ENCODE measurements at places on chromosomes 6 and 20.

- no peak for DNase-seq
Measured at GRCh38 chr20:23028392-23028791, 6.7 kb upstream of the SSTR4 start.

DNA sequence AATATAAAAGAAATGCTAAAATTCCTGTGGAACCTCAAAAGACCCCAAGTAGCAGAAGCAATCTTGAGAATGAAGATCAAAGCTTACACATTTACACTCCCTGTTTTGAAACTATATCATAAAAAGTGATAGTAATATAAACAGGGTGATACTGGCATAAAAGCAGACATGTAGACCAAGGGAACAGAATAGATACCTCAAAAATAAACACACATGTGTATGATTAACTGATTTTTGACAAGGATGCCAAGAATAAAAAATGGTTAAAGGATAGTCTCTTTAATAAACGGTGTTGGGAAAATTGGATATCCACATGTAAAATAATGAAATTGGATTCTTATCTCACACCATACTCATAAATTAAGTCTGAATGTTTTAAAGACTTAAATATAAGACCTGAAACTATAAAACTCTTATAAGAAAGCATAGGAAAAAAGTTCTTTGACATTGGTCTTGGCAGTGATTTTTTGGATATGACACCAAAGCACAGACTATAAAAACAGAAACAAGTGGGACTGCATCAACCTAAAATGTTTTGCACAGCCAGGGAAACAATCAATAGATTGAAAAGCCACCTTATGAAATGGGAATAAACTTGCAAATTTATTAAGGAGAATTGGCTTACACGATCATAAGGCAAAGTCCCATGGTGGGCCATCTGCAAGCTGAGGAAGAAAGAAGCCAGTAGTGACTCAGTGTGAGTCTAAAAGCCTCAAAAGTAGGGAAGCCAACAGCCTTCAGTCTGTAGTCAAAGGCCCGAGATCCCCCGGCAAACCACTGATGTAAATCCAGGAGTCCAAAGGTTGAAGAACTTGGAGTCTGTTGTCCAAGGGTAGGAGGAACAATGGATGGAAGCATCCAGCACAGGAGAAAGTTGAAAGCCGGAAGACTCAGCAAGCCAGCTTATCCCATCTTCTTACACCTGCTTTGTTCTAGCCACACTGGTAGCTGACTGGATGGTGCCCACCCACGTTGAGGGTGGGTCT is 144.3 kb downstream of the MEI4 start:
- no peak for DNase-seq

DNA sequence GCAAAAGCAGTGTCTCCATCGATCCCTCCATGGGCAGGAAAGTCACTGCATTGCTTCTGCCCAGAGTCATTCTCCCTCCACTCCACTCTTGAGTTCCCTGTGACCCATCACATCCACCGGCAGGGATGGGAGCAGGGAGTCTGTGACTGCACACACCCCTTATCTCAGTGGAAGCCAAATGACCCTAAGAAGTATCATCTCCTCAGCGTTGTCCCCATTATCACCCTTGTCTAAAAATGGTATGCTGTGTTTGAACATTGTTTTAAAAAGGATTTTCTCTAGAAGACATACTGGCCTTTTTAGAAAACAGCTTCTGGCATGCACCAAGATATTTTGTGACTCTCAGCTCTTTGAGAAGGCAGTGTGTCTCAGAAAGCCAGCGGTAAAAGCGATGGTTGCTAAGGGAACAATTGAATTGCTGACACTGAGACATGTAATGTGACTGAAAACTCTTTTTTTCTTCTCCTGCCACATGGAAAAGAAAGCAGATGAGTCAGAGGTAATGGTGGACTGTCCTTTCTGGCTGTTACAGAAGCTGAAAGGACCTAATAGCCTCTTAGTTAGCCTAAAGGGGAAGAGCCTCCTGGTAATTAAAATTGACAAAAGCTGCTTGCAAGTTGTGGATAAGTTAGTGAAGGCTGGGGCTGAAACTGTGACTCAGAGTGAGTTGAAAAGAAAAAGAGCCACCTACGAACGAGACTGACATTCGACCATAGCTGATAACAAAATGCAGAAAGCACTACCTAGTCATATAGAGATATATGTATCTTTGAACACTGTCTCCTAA is 120.5 kb downstream of the MAP3K7 start:
- DNase-seq = no peak

DNA sequence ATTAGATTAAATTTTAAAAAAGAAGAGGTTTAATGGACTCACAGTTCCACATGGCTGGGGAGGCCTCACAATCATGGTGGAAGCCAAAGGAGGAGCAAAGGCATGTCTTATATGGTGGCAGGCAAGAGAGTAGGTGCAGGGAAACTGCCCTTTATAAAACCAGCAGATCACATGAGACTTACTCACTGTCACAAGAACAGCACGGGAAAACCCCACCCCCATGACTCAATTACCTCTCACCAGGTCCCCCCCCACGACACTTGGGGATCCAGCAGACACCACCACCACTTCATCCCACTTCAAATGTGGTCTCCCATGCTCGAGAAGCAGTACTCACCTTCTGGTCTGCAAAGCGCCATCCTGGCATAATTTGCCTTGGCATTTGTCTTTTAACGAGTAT is 24.6 kb downstream of the MTFR2 start:
- no peak for DNase-seq

DNA sequence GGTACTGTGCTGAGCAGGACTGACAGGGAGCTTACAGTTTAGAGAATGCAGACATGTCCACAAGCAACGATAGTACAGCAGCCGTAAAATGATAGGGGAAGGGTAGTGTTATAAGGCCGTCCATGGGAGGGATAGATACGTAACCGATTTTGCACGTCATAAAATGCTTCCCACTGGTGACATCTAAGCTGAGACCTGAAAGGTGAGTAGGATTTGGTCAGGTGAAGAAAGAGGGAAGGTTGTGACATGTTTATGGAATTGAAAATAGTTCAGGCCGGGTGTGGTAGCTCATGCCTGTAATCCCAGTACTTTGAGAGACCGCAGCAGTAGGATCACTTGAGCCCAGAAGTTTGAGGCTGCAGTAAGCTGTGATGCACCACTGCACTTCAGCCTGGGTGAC is 25.6 kb downstream of the SNX9 start:
- DNase-seq = no peak

DNA sequence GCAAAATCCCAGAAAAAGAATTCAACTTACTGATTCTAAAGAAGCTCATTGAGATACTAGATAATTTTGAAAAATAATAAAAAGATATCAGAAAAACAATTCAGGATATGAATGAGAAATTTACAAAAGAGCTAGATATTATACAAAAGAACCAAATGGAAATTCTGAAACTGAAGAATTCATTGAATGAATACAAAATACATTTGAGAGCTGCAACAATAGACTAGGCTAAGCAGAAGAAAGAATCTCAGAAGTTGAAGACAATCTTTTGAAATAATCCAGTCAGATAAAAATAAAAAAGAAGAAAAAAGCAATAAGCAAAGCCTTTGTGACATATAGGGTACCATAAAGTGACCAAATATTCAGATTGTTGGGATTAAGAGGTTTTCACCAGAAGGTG is 206.0 kb downstream of the CD109 start:
- no peak for DNase-seq

- no peak for DNase-seq
Measured at GRCh38 chr6:89817481-89817880, 2.1 kb downstream of the MDN1 start.

DNA sequence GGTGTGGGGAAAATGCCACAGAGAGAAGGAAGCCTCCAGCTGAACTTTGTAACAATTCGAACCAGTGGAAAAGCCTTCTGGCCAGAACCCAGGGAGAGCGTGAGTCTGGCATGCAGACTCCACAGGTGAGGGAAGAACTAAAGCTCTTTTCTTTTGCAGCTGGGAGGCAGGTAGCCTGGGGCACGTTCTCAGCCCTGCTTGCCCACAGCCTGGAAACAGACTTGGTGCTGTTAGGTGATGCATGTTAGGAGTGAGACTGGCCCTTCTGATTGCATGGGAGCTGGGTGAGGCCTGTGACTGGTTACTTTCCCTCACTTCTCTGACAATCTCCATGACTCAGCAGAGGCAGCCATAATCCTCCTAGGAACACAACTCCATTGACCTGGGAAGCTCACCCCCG is 34.2 kb downstream of the PROKR2 start:
- no peak for DNase-seq

DNA sequence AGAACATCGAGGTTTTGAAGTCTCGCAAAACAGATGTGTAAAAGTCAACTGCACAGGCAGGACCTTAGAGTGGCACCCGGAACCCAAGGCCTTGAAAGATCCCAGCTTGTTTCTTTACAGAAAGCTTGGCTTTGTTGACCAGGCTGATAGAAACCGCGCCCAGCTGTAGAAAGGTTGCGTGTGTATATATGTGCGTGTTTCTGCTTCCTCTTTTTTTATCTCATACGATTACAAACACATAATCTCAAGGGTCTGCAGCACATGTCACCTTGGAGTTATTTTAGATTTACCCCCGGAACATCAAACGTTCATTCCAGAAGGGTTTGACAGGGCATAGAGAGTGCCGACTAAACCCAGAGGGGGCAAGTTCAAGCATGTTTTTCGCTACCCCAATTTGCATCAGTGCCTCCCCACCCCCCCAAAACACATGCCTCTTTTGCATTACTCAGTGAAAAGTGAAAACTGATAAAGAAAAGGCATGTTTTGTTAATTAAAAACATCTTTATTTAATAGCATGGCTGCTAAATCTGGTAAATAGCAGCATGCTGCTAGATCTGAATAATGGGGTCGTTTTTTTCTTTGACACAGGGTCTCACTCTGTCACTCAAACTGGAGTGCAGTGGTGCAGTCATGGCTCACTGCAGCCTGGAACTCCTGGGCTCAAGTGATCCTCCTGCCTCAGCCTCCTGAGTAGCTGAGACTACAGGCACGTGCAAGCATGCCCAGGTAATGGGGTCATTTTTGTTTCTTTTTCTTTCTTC is 33.2 kb upstream of the NCOA3 start:
- no peak for DNase-seq

DNA sequence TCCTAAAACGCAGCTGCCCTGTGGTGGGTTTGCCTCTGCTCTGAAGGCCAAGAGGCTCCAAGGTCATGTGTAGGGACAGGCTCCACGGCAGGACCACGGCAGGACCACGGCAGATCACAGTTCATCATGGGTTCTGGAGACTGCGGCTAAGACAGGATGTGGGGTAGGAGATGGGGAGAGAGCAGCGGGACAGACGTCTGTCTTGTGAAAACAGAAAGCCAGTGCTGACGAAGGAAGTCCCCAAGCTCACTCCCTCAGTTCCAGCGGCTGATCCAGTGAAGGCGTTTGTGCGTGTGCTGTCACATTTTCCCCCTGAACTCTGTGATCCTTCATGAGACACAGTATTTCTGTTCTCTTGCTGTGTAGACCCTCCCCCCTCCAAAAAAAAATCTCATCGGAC is 67.9 kb upstream of the PTGIS start:
- no peak for DNase-seq

DNA sequence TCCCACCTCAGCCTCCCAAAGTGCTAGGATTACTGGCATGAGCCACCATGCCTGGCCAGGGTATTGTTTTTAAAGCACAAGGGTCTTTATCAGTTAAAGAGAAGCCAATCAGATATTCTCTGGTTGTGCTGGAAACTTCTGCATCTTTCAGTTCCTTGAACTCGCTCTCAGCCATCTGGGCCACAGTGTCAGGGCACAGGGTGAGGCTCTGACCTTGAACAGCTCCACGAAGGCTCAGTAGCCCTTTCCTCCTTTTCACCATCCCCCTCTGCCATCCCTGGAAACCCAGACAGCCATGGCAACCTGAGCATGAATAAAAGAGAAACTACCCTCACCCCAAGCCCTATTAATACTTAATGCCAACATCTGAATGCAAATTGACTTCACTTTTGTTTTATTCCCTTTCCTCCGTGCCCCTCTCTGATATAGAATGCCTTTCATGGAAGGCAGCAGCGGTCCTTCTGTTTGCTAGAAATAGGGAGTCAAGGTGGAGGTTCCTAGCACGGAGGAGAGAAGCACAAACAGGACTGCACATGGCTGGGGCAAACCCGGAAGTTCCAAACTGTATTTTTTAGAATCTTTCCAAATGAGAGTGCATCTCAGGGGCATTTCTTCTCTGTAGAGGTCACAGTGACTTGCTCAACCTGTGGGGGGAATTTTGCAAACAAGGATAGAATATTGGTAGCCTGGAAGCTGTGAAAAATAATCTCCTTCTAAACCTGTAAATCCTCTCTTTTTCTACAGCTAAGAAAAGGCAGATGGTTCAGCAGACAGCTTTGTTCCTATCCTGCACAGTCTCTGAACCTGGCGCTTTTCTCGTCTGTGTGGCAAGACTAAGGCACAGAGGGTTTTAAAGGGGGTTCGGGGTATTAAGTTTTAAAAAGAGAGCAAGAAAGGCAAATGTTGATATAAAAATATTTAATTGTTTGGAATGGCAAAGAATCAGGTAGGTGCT is 176.4 kb upstream of the RREB1 start:
- DNase-seq = no peak

DNA sequence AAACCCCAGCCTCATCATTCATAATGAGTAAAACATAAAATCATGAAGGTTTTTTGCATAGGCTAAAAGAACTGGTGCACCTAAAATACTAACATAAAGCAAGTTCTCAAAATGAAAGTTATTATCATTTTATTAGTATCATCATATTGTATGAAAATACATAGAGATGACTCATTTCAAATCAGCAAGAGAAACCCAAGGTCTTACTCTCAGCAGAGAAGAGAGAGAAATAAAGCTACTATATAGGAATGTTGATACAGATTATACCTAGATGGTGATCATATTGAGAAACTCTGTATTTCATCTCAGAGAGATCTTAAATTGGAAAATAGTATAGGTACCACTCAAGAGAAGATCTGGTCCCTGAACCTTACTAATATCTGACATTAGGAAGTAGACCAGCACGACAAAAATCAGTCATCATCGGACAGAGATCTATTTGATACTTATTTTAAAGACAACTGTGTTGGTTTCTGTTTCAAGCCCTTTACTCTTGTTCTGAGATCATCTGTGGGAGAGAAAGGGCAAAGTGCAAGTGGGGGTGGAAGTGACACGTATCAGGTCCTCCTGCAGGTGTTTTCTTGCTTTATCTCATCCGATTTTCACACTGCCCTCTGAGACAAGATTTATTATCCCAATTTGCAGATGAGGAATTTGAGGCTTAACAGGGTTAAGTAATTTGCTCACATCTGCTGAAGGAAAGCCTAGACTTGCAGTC is 532.3 kb downstream of the MAFB start:
- DNase-seq = no peak

GRCh38 chr20:62989201-62989601 is 17.6 kb downstream of the BHLHE23 start:
- no peak for DNase-seq

- peak; percentile 82 for DNase-seq
Measured at GRCh38 chr6:139982652-139983295, 608.3 kb upstream of the CITED2 start.

Data from skeletal muscle cell (primary cell).